ENCODE measurements at places on chromosomes 1 and 21.

GRCh38 chr21:27513016-27513415 is 546.1 kb upstream of the ADAMTS5 start:
- DNase-seq = no peak

DNA sequence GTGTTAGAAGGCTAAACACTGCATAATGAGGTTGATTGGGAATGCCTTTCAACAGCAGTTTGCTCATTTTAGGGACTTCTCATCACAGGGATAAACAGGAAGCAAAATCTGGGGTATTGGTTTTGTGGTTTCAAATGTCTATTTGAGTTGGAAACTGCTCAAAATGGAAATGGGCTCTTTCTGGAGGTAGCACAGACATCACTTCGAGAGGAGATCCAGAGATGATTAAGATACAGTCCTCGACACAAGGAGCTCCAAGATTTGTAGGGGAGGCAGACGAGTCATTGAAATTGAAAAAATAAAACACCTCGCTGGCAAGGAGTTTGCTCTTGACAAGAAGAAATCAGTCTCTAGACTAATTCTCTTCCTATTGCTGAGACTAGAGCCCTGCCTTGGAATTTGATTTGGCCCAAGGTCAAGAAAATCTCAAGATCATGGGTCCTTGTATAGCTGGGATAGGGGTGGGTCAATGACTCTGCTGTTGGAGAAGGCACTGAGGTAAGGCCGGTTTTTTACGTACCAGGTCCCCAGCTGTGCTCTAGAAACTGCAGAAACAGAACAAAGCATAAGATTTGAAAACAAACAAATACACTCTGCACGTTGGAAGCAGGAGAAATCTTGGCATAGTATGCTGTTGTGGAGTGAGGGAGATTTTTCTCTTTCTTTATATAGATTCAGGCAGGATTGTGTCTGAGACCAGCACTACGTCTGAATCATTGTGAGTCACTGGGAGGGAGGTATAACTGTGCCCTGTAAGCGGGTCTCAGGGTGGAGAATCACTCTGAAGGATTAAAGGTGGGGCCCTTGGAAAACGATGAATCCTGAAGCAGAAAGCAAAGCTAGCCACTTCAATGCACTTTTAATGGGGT is 17.7 kb upstream of the KLHDC8A start:
- DNase-seq = no peak

DNA sequence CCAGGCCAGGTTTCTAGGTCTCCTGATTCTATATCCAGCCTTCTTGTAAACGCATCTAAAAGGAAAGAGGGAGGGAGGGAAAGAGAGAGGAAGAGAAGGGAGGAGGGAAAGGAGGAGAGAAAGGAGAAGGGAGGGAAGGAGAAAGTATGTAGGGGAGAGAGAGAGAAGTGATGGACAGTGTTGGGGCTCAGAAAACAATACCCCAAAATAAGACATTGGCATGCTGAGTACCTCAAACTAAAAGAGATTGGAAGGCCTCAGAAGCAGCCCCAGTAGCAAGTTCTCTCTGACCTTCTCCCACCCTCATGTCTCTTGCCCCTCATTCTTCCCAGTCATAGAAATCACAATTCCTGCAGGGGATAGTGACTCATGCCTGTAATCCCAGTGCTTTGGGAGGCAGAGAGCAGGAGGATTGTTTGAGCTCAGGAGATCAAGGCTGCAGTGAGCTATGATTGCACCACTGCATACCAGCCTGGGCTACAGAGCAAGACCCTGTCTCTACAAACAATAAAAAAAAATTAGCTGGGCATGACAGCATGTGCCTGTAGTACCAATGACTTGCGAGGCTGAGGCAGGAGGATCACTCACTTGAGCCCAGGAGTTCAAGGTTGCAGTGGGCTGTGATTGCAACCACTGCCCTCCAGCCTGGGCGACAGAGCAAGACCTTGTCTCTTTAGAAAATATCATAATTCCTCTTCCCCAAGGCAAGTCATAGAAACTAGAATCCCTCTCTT is 51.2 kb downstream of the DNTTIP2 start:
- DNase-seq = no peak

- DNase-seq = no peak
Measured at GRCh38 chr1:162200096-162200847, 130.8 kb downstream of the NOS1AP start.

DNA sequence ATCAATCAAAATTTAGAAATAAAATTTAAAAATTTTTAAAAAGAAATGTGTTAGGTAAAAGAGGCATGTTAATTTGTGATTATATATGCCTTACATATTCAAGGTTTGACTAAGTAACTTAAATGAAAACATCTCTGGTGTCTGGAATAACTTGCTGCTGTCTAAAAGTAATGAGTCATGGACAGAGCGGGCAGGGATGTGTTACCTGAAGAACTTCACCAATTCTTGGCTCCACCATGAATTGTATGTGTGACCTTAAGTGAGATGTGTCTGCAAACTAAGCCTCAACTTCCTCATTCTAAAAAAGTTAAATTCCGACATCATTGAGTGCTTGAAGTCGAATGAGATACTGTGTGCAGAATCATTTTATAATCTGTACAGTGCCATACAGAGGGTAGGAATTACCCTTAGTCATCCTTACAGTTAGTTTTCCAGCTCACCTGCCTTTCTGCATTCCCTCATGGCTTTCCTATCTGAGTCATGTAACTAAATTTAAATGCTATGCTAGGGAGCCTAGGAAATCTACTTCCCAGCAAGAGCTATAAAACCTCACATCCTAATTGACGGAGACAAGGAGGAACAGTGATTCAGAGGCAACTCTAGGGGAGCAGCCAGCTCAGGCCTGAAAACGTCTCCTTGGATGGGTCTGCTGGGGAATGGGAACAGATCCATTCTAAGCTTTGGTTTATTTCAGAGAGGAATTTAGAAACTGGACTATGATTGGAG is 100.7 kb upstream of the TSPAN2 start:
- DNase-seq = no peak

DNA sequence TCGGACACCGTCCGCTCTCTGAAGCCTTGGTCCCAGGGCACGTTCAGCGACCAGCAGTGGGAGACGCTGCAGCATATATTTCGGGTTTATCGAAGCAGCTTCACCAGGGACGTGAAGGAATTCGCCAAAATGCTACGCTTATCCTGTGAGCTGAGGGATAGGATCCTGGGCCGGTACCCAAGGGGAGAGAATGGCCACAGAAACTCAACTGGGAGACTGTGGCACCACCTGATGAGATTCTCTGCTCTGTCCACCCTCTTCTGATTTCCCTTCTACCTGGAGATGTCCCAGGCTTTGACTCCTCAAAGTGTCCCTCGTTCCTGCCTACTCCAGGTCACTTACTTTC is 855 bp downstream of the CD1D start:
- DNase-seq = no peak

GRCh38 chr1:170044187-170044586 is 30.3 kb downstream of the KIFAP3 start:
- DNase-seq = no peak

DNA sequence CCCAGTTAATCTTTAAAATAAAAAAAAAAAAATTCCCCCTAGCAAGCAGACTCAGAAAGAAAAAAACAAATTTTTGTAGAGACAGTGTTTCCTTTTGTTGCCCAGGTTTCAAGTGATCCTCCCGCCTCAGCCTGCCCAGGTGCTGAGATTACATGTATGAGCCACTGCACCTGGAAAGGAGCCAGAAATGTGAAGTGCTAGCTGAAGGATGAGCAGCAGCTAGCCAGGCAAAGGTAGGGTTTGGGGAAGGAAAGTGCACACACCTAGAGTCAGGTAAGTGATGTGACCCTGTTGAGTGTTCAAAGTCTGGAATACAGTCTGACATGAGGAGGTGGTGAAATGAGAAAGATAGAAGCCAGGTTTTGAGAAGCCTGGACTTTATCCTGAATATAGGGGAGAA is 1.7 kb downstream of the AKR1A1 start:
- no peak for DNase-seq

DNA sequence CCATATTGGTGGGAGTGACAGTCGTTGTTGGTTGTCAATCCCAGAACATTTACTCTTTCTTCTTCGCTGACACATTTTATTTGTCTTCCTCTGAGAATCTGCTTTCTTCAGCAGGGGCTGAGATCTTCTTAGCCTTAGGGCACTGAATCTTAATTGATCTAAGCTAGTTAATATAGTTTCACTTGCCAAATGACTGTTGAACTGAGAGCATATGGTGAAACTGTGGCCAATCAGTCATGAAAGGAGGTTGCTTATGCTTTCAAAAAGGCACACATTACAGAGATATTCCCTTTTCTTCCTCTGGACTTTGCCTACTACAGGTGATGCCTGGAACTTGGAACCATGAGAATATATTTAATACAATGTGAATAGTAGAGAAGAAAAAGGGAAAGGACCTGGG is 60.0 kb upstream of the KIAA0040 start:
- DNase-seq = no peak

DNA sequence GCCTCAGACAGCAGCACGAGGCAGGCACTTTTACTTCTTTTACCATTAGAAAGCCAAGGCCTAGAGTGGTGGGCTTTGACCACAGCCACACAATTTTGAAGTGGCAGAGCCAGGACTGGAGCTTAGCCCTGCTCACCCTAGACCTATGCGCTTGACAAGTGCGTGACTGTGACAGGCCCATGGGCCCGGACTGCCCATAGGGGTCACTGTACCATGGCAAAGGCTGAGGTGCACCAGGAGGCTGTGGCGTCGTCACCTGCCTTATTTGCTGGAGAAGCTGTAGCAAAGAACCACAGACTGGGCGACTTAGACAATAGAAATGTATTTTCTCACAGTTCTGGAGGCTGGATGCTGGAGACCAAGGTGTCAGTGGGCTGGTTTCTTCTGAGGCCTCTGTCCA is 2.6 kb upstream of the TMEM82 start:
- DNase-seq = no peak

- no peak for DNase-seq
Measured at GRCh38 chr1:242225767-242226573, 227.1 kb upstream of the MAP1LC3C start.

- DNase-seq = peak; percentile 78
Measured at GRCh38 chr1:199463521-199464127, 563.9 kb upstream of the NR5A2 start.

GRCh38 chr1:187871177-187871845 is 1042.6 kb downstream of the PLA2G4A start:
- DNase-seq = no peak
